ENCODE measurements at places on chromosomes 3 and 15.

DNA sequence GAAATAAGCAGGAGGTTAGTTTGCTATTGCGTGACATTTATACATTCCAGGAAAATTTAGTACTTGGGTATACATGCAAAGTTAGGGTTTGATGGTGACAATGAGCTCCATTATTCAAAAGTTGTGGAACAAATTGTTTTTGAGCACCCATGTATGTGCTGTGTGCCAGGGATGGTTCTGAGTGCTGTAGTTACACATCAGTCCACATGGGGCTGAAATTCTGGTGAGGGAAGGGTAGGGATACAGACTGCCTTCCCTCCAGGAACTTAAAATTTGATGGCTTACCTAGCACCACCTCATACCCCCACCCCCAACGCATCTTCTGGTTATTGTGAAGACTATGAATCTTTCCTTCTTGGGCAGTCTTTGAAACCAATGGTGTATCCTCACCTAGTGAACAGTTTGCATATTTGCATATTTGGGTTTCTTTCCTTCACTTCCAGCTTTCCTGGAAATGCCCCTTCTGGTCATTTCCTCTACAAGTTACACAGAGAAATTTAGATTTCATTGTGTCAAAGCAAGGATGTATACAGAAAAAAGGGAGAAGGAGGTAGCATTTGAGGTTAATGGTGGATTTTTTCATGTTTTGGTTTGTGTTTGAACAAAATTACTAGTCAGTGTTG lies 222.0 kb upstream of the IL12A start:
- peak overlapping the region; percentile 91 for H3K4me3 ChIP-seq
- no peak for DNase-seq
- H3K36me3 ChIP-seq = no peaks in the 10 kb centered on the region
- H3K4me1 ChIP-seq = peaks cover 10% of the 10 kb centered on the region
- no peaks in the 10 kb centered on the region for H3K27me3 ChIP-seq
- peak overlapping the region; percentile 99 for H3K27ac ChIP-seq

DNA sequence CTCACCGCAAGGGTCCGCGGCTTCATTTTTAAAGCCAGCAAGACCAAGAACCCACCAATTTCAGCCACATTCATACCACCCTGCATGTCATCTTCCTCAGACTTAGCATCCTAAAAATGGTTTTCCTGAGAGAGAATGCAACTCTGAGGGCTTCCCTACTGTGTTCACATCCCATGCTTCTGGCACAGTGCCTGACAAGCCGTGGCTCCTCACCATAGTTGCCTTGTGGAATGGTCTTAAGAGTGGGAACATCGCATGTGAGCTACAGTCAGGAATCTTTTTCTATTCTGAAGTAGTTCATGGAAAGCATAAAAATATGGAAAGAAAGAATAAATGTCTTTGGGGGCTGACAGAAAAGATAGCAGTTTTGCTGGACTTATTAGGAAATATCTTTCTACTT lies 120.3 kb downstream of the RAP2B start:
- no peak for DNase-seq
- no peak overlapping the region for H3K27ac ChIP-seq
- H3K4me3 ChIP-seq = no peak overlapping the region
- no peaks in the 10 kb centered on the region for H3K27me3 ChIP-seq

GRCh38 chr15:63900306-63900705 lies 66.6 kb upstream of the HERC1 start:
- no peaks in the 10 kb centered on the region for H3K27me3 ChIP-seq
- peaks cover 4% of the 10 kb centered on the region for H3K4me1 ChIP-seq
- no peak overlapping the region for H3K27ac ChIP-seq
- no peak for DNase-seq

- no peaks in the 10 kb centered on the region for H3K36me3 ChIP-seq
- no peak overlapping the region for H3K4me3 ChIP-seq
- peaks cover 31% of the 10 kb centered on the region for H3K4me1 ChIP-seq
- DNase-seq = no peak
These were observed 11.8 kb downstream of the CYFIP1 start for GRCh38 chr15:22968366-22968765.

DNA sequence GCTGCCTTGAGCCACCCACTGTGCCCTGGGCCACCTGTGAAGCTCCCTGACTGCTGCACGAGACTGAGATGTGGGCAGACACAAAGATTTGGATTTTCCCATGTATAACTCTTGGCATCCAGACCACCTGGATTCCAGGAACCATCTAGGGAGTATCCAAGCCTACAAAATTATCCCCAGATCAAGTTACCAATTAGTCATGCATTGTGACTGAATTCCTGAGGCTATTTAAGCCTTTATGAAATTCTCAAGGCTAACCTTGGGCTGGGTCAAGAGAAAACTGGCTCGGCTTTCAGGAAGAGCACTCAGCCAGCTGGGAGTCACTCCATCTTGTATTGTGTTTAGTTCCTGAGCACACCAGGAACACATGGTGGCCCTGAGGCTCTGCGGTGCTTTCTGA lies 13.3 kb upstream of the ATP13A5 start:
- no peaks in the 10 kb centered on the region for H3K4me1 ChIP-seq
- no peaks in the 10 kb centered on the region for H3K36me3 ChIP-seq
- H3K4me3 ChIP-seq = no peak overlapping the region

- no peak overlapping the region for H3K4me3 ChIP-seq
- H3K4me1 ChIP-seq = no peaks in the 10 kb centered on the region
- no peaks in the 10 kb centered on the region for H3K27me3 ChIP-seq
- peaks cover 5% of the 10 kb centered on the region for H3K36me3 ChIP-seq
- H3K27ac ChIP-seq = no peak overlapping the region
These were observed 41.8 kb downstream of the SLC24A1 start for GRCh38 chr15:65663521-65663920.

- H3K36me3 ChIP-seq = no peaks in the 10 kb centered on the region
- no peaks in the 10 kb centered on the region for H3K4me1 ChIP-seq
- no peak for DNase-seq
- no peak overlapping the region for H3K4me3 ChIP-seq
- H3K27ac ChIP-seq = no peak overlapping the region
These were observed 85.7 kb downstream of the CYP19A1 start for GRCh38 chr15:51252671-51253070.

DNA sequence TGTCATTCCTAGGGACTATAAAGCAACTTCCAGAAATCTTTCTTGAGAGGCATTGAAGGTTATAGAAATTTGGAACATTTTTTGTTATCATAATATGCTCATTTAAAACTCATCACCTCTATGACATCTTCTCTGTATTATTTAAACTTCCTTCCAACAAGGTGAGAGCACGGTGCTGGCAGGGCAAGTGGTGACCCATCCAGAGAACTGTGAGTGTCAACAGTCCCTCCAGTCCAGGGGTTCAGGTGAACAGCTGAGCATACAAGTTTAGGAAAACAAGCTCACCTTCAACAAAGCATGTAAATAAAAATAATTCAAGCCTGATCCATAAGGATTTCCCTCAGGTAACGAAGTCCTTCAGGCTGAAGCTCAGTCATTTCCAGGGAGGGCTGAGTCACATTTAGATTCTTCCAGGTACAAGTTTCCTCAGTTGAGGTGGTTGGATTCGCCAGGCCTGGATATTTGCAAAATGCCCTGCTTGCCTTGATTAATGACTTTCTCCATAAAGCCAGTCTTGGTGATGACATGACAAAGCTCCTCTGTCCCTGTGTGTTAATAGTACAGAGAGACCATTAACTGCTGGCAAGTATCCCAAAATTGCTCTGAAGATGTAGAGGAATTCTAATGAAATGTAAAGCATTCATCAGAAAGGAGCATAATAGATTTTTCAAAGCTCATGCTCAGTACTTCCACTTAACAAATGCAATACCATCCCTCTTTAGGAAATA lies 263.6 kb upstream of the GADL1 start:
- H3K27ac ChIP-seq = no peak overlapping the region
- no peak overlapping the region for H3K4me3 ChIP-seq
- H3K36me3 ChIP-seq = no peaks in the 10 kb centered on the region
- DNase-seq = no peak
- H3K4me1 ChIP-seq = no peaks in the 10 kb centered on the region

DNA sequence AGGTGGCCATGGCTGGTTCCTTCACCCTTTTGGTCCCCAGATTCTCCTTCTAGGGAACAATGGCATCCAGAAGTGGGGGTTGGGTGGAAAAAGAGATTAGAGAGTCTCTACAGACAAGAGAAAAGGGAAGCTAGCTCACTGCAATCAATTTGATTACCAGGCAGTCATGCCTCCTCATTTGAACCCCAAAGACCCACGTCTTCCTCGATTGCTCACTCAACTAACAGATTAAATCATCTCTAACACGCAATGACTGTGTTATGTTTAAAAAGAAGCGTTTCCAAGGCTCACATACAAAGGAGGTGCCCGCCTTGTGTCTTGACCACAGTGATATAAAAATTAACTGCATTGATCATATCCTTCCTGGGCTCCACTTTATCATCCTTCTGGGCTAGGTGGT lies 57.6 kb downstream of the BHLHE40 start:
- no peaks in the 10 kb centered on the region for H3K4me1 ChIP-seq
- no peak overlapping the region for H3K4me3 ChIP-seq
- H3K36me3 ChIP-seq = no peaks in the 10 kb centered on the region

GRCh38 chr3:152026033-152026556 lies 152.7 kb downstream of the SUCNR1 start:
- no peak overlapping the region for H3K4me3 ChIP-seq
- H3K4me1 ChIP-seq = peaks cover 36% of the 10 kb centered on the region
- no peaks in the 10 kb centered on the region for H3K36me3 ChIP-seq
- H3K27me3 ChIP-seq = no peaks in the 10 kb centered on the region

- no peaks in the 10 kb centered on the region for H3K36me3 ChIP-seq
- H3K4me1 ChIP-seq = no peaks in the 10 kb centered on the region
- no peaks in the 10 kb centered on the region for H3K27me3 ChIP-seq
- H3K27ac ChIP-seq = no peak overlapping the region
- no peak for DNase-seq
These were observed 348.8 kb upstream of the ZNF717 start for GRCh38 chr3:76134166-76134565.

GRCh38 chr15:95152741-95153140 lies 921.4 kb downstream of the MCTP2 start:
- no peak for DNase-seq
- no peak overlapping the region for H3K4me3 ChIP-seq
- no peaks in the 10 kb centered on the region for H3K4me1 ChIP-seq
- H3K36me3 ChIP-seq = no peaks in the 10 kb centered on the region
- no peak overlapping the region for H3K27ac ChIP-seq

DNA sequence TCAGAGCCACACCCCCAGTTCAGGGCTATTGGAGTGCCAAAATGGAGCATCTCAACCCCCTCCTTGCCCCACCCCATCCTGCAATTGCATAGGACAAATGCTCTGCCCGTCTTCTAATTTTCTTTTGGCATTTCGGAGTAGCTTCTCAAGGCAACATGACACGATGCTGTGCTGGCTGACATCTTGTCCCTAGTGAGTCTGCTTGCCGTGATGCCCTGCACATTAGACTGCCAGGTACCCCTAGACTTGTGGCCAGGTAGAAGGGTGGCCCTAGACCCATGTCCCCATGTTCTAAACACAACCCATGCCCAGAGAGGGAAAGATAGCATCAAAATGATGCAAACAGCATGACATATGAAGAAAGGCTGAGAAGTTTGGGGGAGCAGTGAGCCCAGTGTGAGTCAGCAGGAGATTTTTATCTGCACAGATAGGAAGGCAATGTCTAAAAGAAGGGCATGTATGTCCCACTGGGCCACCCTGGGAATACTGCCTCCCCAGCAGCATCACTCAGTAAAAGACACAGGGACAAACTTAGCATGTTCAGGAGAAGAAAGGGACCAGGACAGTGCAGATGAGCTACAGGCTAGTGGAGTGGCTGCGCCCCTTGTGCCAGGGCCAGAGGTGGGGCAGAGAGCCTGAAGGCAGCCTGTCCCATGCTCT lies 36.8 kb downstream of the CA12 start:
- H3K36me3 ChIP-seq = no peaks in the 10 kb centered on the region
- DNase-seq = no peak
- H3K4me1 ChIP-seq = peaks cover 19% of the 10 kb centered on the region

GRCh38 chr15:51536965-51537574 lies 85.5 kb downstream of the DMXL2 start:
- DNase-seq = no peak
- H3K27ac ChIP-seq = no peak overlapping the region
- no peaks in the 10 kb centered on the region for H3K36me3 ChIP-seq
- H3K4me1 ChIP-seq = no peaks in the 10 kb centered on the region
- H3K4me3 ChIP-seq = no peak overlapping the region

All from thoracic aorta (tissue), 2 donors.